ENCODE measurements at places on chromosomes 12 and 14. TPM values are rescaled to one million over a fixed set of nuclear protein-coding genes. Genes with fewer than 3 reads are reported as not detected.

Gene ASCL1
- total RNA-seq: not detected

Gene HHIPL1
- 2.9 TPM for total RNA-seq

Gene KRT83
- not detected for total RNA-seq

Gene COCH
- total RNA-seq: 32.2 TPM

Gene CCDC177
- 0.82 TPM for total RNA-seq

Gene KRT72
- not detected for total RNA-seq

Gene C1S
- 5.3 TPM for total RNA-seq

Gene MANSC4
- not detected for total RNA-seq

Gene AGAP2
- total RNA-seq: not detected

Gene LBHD2
- total RNA-seq: not detected

Gene C12orf50
- total RNA-seq: not detected

Gene WDHD1
- 25.5 TPM for total RNA-seq

Gene CIDEB
- total RNA-seq: 3.5 TPM

Gene KRT78
- total RNA-seq: not detected

Gene ANO4
- total RNA-seq: 0.09 TPM

Gene AMN1
- total RNA-seq: 8.8 TPM

Gene SIX1
- total RNA-seq: 0.32 TPM

Gene CATSPERB
- 2.6 TPM for total RNA-seq

Gene SPTB
- total RNA-seq: 1.7 TPM

Gene LRCOL1
- total RNA-seq: not detected

Gene KLHDC1
- total RNA-seq: 0.98 TPM

Gene KRT79
- not detected for total RNA-seq

Gene GLIPR1L1
- total RNA-seq: not detected

Gene HSPA2
- total RNA-seq: 8.7 TPM

Gene KRT71
- 1.5 TPM for total RNA-seq

Gene CLEC4D
- not detected for total RNA-seq

Gene RIMBP2
- not detected for total RNA-seq

Measured in Caco-2 (cell line).